Effector CD4-positive, alpha-beta T cell (primary cell): ENCODE measurements at places on chromosomes 4 and X.

GRCh38 chr4:4502694-4503311 is 39.0 kb downstream of the STX18 start:
- DNase-seq, result no peak

DNA sequence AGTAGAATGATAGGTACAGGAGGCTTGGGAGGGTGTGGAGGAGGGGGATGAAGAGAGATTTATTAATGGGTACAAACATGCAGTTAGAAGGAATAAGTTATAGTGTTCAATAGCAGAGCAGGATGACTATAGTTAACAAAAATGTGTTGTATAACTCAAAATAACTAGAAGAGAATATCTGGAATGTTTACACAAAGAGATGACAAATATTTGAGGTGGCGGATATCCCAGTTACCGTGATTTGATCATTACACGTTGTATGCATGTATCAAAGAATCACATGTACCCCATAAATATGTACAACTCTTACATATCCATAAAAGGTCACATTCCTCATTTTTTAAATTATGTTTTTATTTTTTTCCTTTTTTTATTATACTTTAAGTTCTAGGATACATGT is 456.6 kb downstream of the MAGEB5 start:
- no peak for DNase-seq

DNA sequence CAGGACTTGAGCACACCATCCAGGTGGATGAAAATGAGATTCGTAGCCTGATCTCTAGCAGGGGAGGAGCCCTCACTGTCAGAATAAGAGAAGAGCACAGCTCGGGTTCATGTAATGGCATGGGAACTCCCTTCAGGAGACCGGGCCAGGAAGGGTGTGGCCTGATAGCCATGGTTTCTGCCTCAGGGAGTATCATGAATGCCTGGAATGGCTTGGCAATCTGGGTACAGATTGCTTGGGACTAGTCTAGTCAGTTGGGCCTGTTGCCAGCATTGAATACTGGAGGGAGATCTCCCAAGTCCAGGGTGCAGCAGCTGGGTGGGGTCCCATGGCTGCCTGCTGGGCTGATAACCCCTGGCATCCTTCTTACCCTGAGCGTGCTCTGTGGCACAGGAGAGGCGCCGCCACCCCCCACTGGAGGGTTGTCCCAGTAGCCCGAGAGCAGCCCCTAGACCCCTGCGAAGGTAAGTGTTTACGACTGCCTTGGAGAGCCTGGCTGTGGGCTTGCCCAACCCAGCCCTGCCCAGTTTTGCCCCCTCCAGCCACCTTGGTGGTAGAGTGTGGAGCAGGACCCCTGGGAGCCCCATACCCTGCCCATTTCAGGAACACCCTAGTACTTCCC is 298.8 kb downstream of the TEX13A start:
- DNase-seq, result no peak

- no peak for DNase-seq
Observed at GRCh38 chr4:100848841-100849240, 331.0 kb upstream of the EMCN start.

GRCh38 chrX:38929966-38930421 is 128.7 kb downstream of the MID1IP1 start:
- DNase-seq, result no peak

- no peak for DNase-seq
Observed at GRCh38 chr4:167100120-167100519, 134.2 kb downstream of the SPOCK3 start.

DNA sequence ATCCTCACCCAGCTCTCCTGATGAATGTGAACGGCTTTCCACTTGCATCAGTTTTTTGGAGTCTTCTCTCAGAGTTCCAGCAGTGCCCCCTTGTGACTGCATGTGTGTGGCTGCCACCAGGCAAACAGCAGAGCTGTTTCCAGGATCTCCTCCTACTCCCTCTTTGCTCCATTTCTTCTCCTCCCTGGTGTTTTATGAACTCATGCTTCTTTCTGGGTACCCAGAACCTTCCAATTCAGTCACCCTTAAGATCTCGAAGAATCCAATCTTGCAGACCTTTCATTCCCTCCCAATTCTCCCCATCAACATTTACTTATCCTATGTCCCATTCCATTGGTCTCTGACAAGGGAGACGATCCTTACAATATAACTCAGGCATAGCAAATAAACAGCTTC is 6.8 kb upstream of the TCEANC start:
- peak; percentile 8 for DNase-seq

- no peak for DNase-seq
Observed at GRCh38 chr4:8843597-8843996, 28.0 kb downstream of the HMX1 start.

GRCh38 chr4:173273941-173274340 is 60.2 kb downstream of the HMGB2 start:
- no peak for DNase-seq

GRCh38 chr4:85018983-85019382 is 52.5 kb upstream of the WDFY3 start:
- no peak for DNase-seq

- no peak for DNase-seq
Observed at GRCh38 chr4:139887376-139887802, 221.8 kb downstream of the MGST2 start.

DNA sequence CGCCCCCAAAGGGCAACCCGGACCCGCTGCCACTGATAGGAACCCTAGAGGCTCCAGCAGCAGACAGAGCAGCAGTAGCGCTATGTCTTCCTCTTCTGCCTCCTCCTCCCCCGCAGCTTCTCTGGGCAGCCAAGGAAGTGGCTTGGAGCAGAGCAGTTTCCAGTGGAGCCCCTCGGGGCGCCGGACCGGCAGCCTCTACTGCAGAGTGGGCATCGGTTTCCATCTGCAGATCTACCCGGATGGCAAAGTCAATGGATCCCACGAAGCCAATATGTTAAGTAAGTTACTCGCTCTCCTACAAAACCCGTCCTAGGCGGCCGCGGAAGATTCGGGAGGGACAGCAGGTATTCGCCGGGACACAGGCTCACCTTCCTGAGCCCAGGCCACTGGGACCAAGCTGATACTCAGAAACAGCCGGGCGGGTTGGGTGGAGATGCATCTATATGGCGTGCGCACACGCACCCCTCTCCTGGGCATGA is 477 bp downstream of the FGF5 start:
- no peak for DNase-seq

GRCh38 chr4:138078751-138079520 is 163.2 kb downstream of the SLC7A11 start:
- no peak for DNase-seq

- DNase-seq, result no peak
Observed at GRCh38 chrX:17527135-17527701, 152.2 kb downstream of the NHS start.

DNA sequence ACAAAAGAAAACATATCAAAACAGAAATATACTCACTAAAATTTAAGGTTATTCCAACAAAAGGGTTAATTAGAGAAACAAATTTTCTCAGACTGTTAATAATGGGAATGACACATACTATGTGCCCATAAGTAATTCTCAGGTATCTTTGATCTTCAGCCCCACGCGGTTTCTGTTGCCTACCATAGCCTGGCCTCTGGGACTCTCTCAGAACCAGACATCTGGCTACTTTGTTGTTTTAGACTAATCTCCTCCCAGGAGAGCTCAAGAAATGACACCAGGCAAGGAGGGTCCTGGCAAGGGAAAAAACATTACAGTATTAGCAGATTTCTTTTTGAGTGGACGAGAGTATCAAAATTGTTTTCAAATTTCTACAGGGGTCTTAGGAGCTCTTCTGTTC is 43.7 kb downstream of the SLC10A7 start:
- DNase-seq, result no peak

DNA sequence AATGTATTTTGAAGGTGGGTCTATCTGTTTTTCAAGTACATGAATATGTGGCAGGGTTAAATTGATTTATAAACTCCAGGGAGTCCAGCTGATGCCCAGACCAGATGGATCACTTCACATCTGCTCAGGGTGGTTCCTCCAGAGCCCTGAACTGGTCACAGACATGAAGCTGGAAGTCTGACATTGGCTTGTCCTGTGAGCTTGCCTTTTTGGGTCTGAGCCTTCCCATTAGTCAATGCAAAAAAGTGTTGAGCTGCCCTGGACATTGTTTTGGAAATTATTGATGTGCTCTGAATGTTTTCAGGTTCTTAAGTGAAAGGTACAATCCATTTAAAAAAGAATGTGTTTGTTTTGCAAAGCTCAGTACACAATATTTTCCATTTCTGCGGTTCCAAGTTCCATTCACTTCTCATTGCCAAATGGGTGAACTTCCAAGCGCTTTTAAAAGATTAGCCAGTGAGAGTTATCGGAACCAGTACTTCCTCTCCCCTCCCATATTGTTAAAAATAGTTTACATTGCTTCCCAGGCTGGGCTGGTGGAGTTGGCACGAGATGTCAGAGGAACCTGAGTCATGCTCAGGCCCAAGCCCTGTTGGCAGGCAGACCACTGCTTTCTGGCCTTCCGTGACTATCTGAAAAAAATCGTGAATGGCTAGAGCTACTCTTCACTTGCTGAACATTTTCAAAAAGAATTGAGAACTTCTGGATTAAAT is 52.1 kb downstream of the PDGFRA start:
- no peak for DNase-seq

DNA sequence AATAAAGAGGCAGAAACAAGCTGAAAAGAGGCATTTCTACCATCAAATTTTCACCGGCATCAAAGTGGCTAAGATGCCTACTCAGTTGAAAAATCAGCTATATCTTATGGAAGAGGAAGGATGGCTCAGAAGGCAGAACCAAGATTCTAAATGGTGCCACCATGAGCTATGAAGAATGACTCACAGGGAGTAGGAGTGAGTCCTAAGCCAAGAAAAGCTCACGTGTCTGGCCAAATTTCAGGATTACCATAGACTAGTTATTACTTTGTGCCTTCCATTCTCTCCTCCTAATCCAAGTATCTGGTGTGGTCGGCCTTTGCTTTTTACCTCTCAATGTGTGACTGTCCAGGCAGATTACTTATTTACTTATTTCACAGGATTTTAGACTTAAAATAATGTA is 54.8 kb downstream of the BMP3 start:
- DNase-seq, result no peak

DNA sequence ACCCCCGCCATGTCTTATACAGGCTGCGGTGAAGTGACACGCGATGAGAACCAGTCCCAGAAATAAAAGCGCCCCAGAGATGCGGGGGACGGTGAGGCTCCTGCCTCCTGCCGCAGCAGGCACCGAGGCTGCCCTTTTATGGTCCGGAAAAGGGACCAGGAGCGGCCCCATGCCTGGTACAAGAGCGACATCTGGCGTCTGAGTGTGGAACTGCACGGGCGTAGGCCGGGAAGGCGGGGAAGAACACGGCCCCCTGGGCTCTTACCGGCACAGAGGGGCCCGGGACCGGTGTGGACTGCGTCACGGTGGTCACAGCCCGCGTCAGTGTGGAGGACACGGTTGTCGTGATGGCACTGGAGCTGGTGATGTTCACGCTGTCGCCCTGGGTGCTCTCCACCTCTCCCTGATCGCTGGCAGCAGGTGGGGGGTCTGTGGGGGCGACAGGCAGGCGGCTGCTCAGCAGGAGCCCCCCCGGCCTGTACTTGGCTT is 8.9 kb upstream of the RENBP start:
- DNase-seq, result peak; percentile 77

DNA sequence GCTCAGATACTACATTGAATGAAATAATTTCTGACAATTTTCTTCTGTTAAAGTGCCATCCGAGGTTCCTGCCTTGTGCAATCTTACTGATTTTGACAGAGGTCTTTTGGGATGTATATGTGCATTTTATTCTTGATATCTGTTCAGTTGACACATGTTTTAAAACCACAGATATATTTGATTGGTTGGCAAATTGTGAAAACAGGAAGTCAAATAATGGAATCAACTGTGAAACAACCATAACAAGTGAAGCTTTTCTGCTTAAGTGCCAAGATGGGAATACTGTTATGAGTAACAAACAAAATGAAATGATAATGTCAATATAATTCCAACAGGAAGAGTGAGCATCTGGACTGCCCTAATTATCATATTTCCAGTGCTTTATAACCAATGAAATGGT is 84.9 kb upstream of the TET2 start:
- no peak for DNase-seq

DNA sequence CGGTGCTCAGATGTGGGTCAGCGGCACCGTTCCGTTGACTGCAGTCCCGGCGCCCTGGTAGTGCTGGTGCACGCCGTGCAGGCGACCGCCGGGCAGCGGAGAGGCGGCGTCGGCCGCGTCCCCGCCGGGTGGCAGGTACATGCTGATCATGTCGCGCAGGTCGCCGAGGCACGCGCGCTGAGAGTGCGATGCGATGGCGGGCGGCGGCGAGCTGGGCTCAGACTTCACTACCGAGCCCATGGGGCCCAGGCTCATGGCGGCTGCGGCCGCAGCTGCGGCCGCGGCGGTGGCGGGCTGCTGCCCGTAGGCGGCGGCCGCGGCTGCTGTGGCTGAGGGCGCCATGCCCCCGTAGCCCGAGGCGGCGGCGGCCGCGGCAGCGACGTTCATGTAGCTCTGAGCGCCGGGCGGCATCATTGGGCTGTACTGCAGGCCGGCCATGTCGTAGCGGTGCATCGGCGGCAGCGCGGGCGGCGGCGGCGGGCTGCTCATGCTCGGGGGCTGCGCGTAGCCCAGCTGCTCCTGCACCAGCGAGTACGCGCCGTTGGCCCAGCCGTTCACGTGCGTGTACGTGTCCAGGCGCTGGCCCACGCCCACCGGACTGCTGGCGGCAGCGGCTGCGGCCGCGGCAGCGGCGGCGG is 1.0 kb downstream of the SOX3 start:
- no peak for DNase-seq

GRCh38 chr4:118839221-118839927 is 3.4 kb upstream of the SEC24D start:
- no peak for DNase-seq

DNA sequence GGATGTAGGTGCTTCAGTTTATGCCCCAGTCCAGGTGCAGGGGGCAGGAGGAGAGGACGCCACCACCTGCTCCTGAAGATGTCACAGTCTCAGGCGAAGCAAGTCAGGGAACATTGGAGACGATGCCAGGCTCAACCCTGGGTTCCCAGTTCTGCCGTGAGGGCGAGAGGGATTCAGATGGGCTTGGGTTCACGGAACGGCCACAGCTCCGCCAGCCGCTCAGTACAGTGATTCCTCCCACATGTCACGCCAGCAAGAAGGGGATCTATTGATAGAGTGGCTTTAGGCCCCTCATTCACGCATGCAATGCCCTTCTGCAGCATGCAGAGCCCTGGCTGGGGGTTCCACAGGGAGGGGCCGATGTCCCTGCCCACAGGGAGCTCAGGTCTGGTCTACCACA is 34.2 kb downstream of the ADRA2C start:
- DNase-seq, result no peak

GRCh38 chr4:31530555-31530954 is 810.4 kb downstream of the PCDH7 start:
- no peak for DNase-seq

- DNase-seq, result no peak
Observed at GRCh38 chrX:42823443-42823842, 45.5 kb upstream of the PPP1R2C start.

DNA sequence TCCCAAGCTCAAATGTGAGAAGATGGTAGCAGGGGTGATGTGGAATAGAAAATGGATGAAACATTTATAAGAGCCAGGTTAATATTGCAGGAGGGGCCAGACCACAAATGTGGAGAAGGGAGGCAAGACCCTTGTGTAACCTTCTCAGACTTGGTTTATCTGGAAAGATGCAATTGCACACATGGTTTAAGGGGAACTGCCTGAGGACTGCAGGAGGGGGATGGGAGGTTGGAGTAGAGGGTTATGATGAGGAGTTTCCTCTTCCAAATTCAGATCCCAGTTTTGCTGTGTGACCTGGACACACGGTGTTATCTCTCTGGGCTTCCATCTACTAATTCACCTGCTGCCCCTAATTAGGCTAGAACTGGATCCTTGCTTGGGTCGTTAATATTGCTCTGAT is 46.1 kb downstream of the RAB40AL start:
- no peak for DNase-seq
